Activated CD4-positive, alpha-beta T cell treated with anti-CD3 and anti-CD28 coated beads, Interleukin-2, amount 50 U/mL, for 24 hours (primary cell): ENCODE measurements at places on chromosomes 6 and 20.

DNA sequence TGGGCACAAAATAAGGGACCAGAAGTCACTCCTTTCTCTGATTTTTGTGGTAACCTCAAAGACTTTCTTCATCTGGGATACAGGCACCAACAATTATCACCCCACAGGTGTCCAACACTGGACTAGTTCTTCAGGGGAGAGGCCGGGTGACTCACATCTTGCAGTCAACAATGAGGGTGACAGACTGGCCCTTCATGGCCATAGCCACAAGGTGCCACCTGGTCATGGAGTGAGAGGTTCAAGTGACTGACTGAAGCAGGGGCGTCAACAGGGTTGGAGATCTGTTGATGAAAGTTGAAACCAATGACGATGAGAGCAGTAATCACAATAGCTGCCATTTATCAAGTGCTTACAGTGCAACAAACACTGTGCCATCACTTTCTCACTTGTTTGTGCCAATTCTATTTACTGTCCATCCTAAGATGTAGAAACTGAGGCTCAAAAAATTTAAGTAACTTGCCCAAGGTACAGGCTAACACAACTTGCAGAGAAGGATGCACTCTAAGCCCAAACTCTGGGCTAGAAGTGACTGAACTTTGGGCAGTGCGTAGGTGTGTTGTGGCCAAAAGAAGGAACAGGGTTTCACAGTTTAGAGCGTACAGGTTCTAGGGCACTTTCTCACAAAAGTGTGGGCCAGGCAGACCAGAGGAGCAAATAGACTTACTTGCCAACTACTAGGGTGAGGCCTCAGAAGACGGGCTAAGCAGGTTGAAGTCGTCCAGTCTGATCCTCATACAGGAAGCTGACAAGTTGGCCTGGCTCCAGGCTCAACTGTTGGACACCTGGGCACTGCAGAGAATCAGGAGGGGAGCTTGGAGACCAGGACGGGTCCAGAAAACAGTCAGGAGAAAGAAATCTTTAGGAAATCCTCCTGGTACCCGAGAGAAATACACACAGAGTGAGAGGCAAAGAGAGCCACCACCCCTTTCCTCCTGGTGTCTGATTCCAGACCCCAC, 30.4 kb downstream of the HLA-DPB1 start:
- DNase-seq, result no peak

- DNase-seq, result no peak
Observed at GRCh38 chr20:46040902-46041535, 12.0 kb downstream of the SLC12A5 start.

- DNase-seq, result peak; percentile 68
Observed at GRCh38 chr20:1225783-1226654, at the start of gene RAD21L1. RAD21L1 (plus strand) TSS chr20:1226044; CDS start chr20:1228454, 2,410 bp downstream.

DNA sequence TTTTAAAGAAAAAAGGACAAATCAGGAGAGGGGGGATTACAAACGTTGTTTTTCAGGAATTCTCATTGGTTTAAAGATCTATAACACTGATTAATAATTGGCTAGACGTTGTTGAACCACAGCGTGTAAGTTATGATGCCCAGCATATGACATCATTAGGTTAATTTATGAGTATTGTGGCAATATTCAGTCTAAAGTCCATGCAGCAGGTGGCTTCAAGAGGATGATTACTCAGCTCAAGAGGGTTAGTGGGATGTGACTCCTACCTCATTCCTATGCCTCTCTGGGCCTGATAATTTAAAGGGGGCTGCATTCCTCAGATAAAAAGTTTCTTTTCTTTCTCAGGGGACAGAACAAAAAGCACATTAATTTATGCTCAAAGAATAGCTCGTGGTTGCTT, 1309.0 kb downstream of the EPHA7 start:
- no peak for DNase-seq

DNA sequence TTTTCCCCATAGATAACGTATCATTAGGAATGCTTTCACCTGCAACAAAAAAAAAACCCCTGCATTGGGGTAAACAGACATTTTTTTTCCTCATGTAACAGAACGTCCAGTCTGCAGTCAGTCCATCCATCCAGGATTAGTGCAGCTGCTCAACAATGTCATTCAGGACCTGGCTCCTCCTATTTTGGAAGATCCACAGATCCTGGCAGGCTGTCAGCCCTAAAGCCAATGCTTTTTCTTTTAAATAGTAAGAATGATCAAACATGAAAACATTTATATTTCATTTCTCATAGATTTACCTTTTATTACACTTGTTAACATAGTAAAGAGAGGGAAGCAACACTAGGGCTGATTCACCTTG, 116.5 kb upstream of the CCDC28A start:
- no peak for DNase-seq

GRCh38 chr20:58905236-58905635, 52.7 kb downstream of the GNAS start:
- no peak for DNase-seq
